ENCODE measurements at places on chromosomes 3 and 15.

DNA sequence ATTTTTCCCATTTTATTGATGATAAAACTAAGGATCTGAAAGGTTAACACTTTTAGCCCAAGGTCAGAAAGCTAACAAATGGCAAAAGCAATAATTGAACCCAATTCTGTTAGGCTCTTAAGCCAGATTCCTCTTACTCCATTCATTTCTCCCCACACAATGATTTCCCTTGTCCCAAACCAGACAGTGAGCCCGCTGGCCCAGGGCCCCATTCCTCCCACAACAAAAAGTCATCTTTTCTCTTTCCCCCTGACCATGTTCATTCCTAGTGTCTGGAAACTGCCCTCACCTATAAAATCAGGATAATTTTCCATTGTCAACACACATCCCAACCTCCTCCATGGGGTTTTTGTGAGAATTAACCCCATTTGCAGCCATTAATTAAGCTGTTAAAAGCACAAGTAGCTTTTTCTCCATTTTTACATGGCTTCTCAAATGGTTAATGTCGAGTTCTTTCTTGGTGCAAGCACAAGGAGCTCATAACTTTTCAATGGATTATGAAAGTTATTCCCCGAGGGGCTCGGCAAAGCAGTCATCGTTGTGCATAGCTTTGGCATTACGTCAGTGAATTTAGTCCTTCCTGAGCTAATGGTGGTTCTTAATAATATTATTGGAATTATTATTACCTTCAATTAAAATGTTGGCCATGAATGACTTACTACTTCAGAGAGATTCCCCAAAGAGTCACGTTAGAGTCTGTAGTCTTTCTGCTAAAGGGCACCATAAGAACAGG lies 151.0 kb upstream of the WNT5A start:
- DNase-seq, result no peak

DNA sequence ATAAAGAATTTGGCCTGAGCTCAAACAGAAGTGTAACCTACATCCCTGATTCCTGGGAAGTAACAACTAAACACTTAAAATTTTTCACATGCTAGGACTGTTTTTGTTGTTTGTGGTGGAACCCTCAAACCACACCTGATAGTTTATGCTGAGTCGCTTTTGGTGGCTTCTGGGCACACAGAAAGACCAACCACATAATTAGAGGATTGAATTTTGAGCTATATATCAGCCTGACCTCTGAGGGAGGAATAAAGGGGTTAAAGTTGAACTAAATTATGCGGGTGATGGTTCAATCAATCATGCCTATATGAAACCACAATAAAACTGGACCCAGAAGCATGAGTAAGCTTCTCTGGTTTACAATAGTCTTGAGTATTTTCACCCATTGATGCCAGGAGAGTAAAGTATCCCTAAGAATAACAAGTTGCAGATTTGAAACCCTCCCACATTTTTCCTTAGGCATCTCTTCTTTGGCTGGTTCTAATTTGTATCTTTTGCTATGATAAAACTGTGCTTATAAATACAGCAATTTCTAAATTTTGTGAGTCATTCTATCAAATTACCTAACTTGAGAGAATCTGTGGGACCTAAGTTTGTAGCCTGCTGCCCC lies 1304.5 kb upstream of the GBE1 start:
- no peak for DNase-seq

DNA sequence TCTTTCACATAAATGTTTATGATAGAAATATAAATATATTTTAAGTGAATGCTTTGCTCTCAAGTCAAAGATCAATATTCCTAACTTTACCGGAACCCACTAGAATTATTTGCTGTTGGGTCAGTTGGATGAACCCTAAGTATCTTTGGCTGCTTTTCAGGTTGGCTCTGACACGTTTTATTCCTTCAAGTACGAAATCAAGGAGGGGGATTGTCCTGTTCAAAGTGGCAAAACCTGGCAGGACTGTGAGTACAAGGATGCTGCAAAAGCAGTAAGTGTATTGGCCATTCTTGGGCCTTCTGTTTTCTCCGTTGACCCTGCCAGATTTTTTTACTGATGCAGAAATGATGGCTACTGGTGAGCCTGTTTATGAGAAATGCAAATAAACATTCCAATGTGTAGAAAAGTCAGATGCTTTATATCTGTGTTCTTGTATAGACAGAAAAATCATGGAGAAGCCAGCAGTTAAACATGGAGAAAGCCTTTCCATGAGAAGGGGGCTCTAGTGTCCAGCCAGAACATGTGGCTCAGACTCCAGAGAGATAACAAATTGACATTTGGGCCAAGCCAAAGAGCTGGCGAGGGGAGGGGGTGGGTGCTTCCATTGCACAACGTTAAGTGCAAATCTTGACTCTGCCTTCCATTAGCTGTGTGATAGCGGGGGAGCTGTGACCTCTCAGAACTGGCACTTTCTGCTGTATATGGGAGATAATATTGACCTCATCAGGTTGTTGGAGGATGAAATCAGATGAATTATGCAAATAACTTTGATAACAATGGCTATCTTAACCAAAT lies 3.0 kb downstream of the KNG1 start:
- DNase-seq, result no peak

DNA sequence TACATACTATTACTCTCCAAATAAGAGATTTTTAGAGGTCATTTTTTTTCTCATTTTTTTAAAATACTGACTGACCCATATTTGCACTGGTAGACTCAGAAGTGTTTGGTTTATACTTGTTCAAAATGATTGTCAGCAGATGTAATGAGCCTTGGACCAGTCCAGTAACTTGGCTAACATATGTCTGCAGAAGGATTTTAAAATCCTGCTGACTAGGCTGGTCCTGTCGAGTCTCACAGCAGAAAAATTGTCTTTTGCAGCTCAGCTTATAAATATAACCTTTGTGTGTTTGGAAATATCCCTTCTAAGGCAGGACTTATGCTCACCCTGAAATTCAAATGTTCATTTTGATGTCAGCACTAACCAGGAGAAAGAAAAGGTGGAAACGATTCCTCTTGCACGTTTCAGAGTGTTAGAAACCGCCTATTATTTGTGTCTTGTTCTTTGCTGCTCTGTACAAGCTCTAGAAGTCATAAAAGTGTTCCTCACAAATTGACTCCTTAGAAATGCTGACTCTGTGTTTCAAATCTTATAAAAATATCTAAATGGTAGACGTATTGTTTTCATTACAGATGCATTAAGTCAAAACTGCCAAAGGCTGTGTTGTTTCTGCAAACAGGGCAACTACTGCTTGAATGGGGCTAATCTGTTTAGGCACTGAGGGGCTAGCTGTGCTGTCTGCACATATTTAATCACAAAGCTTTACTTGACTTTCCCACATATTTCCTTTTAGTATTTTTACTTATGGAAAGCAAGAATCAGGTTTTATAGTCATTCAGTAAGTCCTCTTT lies 95.3 kb downstream of the CHL1 start:
- DNase-seq, result no peak

DNA sequence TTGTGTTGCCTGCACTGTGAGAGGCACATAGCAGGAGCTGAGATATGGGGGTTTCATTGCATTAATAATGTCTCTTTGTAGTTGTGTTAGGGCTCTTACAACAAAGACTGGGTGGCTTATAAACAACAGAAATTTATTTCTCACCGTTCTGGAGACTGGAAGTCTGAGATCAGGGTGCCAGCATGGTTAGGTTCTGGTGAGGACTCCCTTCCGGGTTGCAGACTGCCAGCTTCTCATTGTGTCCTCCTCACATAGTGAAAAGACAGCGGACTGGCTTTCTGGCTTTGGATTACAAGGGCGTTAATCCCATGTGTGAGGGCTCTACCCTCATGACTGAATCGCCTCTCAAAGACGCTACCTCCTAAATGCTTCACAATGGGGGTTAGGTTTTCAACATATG lies 20.6 kb downstream of the TMEM108 start:
- no peak for DNase-seq
